ENCODE measurements at places on chromosomes 5 and 9. TPM values are rescaled to one million over a fixed set of nuclear protein-coding genes. Genes with fewer than 3 reads are reported as not detected.
A peak's percentile ranks its signal among the peaks of the same experiment; 100 is the strongest.

GRCh38 chr5:115415143-115415491, 118.7 kb upstream of the CCDC112 start:
- no peak for DNase-seq

GRCh38 chr5:16315501-16315900, 135.9 kb upstream of the MARCHF11 start:
- DNase-seq: no peak

- no peak for DNase-seq
Measured at GRCh38 chr5:62327138-62328053, 21.4 kb downstream of the KIF2A start.

DNA sequence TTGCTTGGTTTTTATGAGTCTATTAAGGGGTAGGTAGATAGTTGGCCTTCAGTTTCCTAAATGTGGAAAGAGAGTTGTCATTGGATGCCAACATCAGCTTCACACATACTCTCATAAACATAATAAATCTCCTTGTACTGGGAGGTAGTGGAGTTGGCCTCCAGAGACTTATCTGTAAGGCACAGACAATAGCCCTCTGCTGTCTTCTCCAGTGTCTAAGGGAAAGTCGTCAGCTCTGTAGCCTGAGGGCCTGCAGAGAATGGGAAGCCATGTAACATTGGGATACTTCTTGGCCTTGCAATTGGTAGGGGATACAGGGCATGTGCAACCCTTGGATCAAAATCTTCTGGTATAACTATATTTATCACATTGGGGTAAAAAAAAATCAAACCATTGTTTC, 331.9 kb upstream of the KLF9 start:
- DNase-seq: no peak

DNA sequence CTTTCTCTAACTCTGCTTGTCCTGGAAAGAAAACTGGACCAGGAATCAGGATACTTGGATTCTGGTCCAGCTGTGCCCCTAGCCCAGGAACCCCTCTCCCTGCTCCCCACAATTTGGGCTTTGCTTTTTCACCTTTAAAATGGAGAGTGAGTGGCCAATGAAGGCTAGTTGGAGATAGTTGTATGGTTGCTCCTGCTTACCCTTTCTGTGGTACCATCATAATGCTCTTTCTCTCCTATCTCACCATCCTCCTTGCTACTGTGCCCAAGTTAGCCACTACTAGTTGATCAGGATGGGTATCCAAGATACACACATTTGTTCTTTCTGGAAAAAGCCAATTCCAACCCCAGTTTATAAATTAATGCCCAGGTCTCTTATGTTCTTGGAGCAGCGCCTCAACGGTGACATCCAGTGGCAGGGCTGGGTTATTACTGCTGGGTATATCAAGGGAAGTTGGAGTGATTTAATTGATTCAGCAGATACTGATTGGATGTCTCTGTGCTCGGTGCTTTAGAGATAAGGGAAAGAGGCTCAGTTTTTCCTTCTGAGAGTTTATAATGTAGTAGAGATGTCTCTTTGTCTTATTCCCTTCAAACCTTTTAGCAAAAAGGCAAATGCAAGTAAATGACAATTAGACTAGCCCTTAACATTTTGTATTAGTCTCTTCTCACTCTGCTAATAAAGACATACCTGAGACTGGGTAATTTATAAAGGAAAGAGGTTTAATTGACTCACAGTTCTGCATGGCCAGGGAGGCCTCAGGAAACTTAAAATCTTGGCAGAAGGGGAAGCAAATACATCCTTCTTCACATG, 38.5 kb downstream of the FAXDC2 start:
- peak; percentile 37 for DNase-seq

GRCh38 chr9:88596376-88596775, 61.4 kb downstream of the NXNL2 start:
- no peak for DNase-seq

GRCh38 chr9:20044686-20045085, 255.8 kb upstream of the SLC24A2 start:
- no peak for DNase-seq

- DNase-seq: no peak
Measured at GRCh38 chr9:90778746-90779145, 22.9 kb upstream of the SYK start.

GRCh38 chr9:120383611-120383998, 196.4 kb downstream of the CDK5RAP2 start:
- DNase-seq: no peak

DNA sequence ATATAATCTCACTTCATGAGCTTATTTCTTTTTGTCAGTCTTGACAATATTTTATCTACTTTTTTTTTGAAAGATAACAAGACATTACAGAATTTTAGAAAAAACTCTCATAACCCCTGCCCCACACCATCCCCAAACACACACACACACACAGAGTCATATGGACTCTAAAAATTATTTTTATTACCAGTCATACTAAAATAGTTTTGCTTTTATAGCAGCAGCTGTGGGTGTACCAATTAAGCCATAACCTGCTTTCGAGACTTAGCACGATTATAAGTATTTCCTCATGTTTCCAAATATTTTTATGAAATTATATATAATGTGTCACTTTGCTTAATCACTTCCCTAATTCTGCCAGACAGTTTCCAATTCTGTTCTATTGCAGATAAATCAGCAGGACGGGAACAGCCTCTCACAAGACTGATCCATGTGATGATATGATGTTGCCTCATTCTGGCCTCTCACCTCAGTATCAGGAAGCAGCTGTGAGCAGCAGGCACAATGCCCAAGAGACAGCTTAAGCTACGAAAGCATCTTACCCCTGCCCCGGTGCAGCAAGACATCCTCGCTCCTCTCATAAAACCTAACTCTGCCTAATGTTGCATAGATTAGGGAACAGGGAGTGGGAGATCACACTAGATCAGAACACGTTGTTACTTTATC, 7.0 kb downstream of the PDCL start:
- DNase-seq: no peak

DNA sequence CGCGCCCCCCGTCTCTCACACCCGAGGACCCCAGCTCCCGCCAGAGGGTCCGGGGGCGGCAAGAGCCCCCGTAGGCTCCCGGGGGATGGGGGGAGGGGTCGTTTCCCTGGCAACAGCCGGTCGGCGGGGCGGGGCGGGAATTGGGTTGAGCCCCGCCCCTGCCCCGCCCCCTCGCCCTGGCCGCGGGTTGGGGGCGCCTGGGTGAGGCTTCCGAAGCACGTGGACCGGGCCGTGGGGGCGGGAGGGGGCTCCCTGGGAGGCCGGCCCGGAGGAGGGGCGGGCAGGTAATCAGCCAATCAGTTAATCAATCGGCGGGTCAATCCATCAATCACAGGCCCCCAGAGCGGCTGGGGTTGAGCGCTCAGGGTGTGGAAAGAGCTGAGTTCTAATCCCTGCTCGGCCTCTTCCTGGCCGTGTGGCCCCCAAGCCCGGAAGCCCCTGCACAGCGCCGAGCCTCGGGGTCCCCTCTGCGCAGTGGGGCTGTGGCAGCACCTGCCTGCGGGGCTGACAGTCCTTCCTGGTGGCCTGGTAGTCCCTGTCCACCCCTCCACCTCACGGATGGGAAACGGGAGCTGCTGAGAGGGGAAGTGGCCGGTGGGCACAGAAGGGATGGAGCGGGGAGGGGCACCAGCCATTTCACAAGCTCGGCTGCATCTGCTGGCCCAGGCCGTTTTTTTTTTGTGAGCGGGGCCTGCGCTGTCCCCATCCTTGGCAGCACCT, 174.2 kb upstream of the IER5L start:
- no peak for DNase-seq

DNA sequence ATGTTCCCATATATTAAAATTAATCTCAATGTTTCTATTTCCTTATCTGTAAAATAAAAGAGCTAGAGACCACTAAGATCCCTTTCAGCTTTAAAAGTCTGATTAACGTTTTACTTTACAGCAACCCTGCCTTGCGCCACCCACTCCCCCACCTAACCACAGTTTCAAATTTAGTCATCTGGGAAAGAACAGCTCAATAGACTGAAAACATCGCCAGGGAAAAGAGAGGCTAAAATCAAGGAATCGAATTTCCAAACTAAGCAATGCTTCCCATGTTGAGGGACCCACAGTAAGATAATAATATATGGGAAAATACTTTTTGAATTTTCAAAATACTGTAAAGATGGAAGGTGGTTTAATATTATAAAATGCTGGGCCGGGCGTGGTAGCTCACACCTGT, 6.6 kb downstream of the SAXO1 start:
- no peak for DNase-seq

DNA sequence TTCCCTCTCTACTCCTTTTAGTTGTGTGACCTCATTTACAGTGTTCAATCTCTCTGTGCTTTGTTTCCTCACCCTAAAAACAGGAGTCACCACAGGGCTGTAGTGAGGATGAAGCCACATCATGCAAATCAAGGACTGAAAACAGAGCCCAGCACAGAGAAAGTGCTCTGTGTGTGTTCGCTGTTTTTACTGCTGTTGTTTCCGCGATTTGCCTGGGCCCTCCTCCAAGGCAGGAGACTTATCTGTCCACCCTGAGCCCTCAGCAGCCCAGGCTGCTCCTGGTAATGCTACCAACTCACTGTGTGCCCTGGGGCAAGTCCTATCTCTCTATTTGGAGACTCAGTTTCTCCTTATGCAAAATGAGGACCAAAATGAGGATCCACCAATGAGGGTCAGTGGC, 87.2 kb upstream of the NEURL1B start:
- no peak for DNase-seq

- no peak for DNase-seq
Measured at GRCh38 chr5:9156282-9156681, 389.6 kb downstream of the SEMA5A start.

DNA sequence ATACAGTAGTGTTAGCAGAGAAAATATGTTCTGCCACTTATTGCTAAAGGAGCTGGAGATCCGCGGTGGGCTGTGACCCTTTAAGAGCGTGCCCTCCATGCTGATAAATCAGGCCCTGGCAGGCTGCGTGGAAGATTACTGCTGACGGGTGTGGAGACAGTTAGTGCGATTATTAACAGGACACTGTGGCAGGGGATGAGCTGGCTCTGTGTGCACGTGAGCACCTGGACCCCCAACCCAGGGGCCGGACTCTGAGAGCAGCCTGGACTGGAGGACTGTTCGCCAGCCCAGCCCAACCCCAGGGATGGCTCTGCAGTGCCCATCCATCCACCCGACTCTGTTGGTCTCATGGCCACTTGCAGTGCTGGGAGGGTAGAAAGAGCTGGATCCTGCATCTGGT, 162.0 kb downstream of the MELK start:
- no peak for DNase-seq

DNA sequence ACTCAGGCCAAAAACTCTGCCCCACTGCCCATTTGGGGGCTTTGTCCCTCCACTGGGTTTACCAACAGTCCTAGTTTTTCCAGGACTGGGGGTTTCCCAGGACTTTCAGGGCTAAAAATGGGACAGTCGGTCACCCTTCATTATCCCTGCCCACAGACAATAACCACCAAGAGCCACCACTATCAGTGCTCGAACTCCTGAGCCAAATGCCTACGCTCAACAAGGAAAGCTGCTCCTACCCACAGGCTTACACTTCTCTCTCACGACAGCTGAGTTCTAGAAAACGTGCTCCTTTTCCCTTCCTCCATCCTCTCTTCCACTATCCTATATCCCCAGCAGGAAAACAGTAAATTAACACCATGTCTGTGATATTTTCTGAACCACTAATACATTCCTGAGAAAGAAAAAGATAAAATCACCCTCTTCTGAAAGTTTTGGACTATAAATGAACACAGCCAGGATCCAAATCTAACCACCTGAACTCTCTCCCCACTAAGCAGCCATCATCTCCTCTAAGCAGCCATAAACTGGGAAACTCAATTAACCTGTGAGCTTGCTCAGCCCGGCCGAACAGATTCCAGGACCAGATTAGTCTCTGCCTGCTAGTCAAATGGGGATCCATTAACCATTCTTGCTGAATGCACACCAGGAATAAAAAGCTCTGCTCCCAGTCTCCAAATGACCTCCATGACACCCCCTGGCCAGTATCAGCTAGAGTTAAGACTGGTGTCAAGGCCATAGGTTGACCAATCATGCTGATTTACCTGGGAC, 41.8 kb downstream of the KLHL3 start:
- DNase-seq: no peak

DNA sequence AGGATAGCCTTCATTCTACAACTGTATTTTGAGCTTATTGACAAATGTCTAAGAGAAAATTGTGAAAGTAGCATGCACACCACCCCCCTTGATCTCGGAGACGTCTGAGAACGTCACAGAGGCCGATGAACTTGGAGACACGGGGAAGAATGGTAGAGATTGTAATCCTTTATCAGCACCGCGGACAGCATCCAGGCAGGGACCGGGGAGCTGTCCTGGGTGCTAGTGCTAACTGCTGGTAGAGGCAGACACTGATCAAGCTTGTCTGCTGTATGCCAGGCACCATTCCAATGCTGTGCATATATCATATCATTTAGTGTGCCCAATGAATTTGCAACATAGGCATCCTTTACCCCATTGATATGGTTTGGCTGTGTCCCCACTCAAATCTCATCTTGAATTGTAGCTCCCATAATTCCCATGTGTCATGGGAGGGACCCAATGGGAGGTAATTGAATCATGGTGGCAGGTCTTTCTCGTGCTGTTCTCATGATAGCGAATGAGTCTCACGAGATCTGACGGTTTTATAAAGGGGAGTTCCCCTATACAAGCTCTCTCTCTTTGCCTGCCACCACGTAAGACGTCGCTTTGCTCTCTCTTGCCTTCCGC, 98.8 kb downstream of the LHX2 start:
- DNase-seq: peak; percentile 26

PCDHA10 gene
- total RNA-seq: not detected

CERCAM gene
- total RNA-seq: 0.86 TPM

IFNA2 gene
- not detected for total RNA-seq

NR5A1 gene
- not detected for total RNA-seq

SLC34A3 gene
- total RNA-seq: not detected

SMARCA2 gene
- 108 TPM for total RNA-seq

NDST1 gene
- total RNA-seq: 2.8 TPM

ADGRD2 gene
- not detected for total RNA-seq
